Stimulated activated CD8-positive, alpha-beta memory T cell treated with anti-CD3 and anti-CD28 coated beads, Interleukin-4, amount 100 ng/mL, for 1 hour (primary cell): ENCODE measurements at places on chromosomes 11 and 22.

DNA sequence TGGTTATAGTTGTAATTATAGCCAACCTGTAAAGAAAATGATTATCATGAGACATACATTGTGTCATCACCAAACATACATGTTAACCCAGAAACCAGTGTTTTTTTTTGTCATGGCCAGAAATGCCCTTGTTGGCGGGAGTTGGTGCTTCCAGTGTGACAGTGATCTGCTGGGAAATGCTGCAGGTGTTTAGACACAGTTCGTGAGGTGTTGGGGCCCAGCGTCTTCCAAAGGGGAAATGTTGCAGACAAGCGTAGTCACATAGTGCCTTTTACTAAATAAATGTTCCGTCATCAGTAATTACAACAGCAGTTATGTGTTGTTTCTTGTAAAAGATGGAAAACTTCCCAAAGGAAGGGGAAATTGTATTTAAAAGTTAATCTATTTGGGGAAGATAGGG lies 92.6 kb upstream of the GAL start:
- DNase-seq: no peak

DNA sequence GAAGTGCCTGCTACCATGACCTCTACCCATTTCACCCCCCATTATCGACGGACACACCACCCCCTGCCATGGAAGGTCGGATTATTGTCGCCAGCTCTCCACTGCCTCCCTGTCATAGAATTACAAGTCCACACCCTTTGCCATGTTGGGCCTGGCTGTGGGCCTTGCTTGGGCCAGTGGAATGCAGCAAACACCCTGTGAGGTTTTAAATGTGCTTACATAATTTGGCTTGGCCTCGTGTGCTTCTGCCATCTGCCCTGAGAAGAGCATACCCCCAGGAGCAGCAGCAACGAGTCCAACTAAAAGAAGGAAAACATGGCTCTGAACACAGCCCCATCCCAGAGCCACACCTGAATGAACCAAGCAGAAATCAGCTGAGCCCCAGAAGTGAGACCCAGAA lies 94.1 kb upstream of the PRDM11 start:
- DNase-seq: no peak

DNA sequence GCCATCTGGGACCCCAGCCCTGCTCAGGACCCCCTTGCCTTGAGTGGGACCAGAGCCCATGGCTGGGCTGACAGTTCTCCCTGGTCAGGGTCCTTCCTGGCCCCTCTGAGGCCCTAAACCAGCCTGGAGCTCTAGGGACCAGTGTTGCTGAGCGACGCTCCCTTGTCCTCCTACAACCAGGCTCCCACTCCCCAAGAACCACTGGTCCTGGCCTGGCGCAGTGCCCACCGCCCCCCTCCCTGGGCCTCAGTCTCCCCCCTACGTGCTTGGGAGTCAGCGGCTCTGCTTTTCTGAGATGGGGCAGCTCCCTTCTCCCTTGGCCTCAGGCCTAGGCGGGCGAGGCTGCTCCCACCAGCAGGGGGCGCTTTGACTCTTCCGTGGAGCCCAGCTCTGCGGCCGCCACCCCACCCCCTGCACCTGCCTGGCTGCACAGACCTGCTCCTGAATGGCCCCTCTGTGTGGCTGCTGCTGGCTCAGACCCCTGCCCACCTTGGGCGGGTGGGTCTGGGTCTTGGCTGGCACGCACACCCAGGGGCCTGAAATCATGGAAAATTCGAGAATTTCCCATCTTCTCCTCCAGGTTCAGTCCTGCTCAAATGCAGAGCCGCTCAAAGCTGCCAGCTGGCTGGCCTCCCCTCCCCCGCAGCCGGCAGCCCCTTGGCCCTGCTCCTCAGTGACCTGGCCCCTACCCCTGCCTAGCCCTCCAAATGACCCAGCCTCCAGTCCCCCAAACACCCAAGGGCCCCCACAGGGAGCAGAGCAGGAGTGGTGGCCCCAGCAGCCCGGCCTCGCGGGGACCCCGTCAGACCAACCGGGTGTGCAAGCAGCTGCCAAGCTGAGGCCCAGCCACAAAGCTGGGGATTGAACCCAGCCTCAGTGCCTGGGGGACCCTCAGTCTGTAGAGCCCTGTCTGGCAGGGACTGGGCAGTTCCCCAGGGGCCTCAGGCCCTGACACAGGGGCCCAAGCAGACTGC lies 9.1 kb downstream of the PRR33 start:
- DNase-seq: peak; percentile 60

- DNase-seq: no peak
Measured at GRCh38 chr11:86523738-86524619, 148.4 kb downstream of the ME3 start.

DNA sequence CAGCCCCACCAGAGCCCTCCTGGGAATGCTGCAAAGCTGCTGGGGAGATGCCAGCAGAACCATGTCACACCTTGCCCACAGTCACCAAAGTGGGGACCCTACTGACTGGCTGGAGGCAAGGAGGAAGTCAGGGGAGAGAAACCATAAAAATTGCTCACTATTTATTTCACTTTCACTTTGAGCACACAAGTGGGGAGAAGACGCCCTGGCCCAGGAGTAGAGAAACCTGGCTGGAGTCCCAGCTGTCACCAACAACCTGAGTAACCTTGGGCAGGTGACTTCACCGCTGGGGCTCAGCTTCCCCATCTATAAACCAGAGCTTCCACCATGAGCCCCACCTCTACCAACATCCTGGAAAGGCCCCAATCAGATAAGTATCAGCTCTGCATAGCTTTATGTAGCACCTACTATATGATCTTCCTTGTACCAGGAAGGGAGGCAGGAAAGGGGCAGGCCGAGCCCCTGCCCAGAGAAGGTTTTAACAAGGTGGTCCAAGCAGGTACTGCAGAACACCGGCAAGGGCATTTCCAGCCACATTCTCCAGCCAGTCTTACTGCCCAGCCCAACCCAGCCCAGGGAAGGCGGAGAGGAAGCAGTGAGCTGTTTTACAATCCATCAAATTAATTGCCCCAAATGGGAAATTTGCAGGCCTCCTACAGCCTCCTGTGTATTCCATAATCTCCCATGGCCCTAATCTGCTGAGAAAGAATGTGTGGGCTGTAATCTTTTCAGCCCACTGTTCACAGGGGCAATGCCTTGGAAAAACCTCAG lies 27.6 kb downstream of the PLEKHA7 start:
- no peak for DNase-seq

GRCh38 chr22:46777609-46777970 lies 15.1 kb downstream of the TBC1D22A start:
- DNase-seq: no peak

GRCh38 chr11:62171261-62171723 lies 18.7 kb upstream of the SCGB1D1 start:
- DNase-seq: peak; percentile 30

- DNase-seq: no peak
Measured at GRCh38 chr11:116644941-116645305, 127.9 kb downstream of the BUD13 start.
